Inflammatory macrophage (primary cell): ENCODE measurements at places on chromosomes 6 and 20.

GRCh38 chr6:33420491-33421343, 852 bp downstream of the SYNGAP1 start:
- DNase-seq, result no peak

- DNase-seq, result no peak
Measured at GRCh38 chr6:70299456-70299855, 3.4 kb downstream of the COL9A1 start.

DNA sequence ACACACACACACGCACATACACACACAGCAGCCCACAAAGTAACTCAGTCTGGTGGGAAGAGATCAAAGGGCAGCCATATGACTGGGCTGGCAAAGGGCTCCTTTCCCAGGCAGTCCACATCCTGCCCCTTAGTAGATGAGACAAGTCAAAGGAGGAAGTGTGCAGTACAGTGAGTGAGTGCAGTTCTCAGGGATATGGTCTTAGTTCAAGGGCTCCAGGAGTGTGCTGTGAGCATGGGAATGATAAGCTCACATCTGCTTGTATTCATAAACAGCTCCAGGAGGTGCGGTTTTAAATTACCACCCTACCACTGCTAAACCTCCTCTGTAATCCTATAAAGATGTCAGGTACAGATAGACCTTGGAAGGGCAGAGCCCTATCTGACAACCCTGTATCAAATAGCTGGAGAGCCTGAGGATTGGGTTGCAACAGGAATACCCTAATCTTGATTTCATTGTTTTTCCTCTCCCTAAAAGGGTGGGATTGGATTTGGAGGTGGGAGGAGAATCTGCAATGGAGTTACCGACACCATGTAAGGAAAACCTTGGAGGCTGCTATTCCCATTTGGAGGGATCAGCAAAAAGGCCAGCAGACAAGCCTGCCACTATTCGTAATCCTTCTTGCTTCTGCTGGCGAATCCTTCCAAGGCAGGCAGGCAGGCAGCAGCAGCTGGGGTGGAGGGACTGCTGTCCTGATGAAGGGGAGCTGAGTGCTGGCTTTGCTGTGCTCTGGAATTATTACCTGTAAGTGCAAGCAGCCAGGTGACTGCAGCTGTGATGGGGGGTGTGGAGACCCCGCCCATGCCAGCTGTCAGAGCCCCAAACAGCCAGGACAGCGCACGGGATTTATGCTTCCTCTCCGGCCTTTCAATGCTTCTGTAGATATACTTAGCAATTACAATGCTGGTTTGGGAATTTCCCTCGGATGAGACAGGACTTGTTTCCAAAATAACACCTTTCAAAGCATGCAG, 342.7 kb downstream of the PRL start:
- DNase-seq, result peak; percentile 29

DNA sequence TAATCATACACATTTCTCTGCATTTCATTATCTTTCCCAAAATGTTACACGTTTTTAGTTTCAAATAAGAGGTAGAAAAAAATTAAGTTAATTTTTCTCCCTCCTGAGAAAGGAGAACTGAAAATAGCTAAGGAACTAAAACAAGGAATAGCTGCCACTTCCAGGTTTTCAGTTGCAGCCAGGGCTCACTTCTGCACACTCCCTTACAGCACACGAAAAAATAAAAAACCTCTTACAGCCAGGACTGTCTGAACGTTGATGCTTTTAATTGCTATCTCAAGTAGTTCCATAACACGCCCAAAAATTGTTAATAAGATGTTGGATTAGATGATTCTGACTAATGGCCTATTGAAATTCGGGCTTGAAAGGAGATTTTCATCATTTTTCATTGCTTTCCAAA, 153.7 kb upstream of the THBS2 start:
- DNase-seq, result peak; percentile 12

- no peak for DNase-seq
Measured at GRCh38 chr20:52847029-52847660, 125.0 kb upstream of the TSHZ2 start.

DNA sequence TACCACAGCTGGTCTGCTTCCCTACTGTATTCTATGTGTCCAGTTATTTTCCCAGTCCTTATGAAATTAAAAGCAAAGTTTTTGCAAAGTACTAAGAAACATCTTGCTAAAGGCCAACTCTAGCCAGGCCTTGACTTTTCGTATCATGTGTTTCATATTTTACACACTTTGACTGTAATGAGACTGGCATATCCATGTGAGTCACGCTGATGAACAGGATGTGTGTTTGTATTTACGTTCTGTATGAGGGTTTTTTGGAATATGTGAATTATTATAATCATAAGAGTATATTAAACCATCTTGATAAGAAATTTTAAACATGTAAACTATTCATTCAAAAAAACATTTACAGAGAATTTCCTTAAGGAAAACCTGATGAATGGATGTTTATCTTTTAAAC, 59.7 kb downstream of the EYA4 start:
- DNase-seq, result no peak

DNA sequence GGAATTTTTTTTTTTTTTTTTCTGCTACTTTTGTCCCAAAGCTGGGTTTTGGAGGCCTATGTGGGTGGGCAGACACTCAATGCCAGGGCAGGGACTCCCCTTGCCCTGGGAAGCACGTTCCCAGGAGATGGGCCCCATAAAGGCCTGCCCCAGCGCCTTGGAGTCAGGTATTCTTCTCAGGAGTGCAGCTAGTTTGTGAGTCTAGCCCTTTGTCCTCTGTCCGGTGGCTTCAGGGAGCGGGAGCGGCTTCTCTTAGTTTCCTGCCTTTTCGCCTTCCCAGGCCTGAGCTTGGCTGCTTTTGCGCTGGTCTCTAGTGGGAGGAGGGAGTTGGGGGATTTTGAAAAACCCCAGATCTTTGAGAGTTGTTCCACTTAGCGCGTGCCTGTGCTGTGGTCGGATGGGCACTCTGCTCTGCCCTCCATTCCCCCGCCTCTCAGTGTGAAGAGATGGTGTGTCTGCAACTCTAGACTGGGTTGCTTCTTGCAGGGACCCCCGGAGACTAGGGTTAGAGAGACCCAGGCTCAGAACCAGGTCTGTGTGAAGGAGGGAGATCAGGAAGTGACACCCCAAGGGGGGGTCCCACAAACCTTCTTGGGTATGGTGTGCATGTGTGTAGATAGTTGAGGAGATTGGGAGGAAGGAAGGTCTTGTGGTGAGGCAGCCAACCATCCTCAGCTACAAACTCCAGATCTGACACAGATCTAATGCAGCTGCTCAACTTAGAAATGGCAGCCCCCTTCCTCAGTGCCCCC, 1.3 kb downstream of the PLCG1 start:
- no peak for DNase-seq

- DNase-seq, result no peak
Measured at GRCh38 chr6:13641315-13641714, 26.2 kb downstream of the NOL7 start.

GRCh38 chr6:122833021-122833491, 44.0 kb downstream of the SMPDL3A start:
- DNase-seq, result no peak

- DNase-seq, result no peak
Measured at GRCh38 chr6:137819740-137820139, 47.3 kb upstream of the TNFAIP3 start.

DNA sequence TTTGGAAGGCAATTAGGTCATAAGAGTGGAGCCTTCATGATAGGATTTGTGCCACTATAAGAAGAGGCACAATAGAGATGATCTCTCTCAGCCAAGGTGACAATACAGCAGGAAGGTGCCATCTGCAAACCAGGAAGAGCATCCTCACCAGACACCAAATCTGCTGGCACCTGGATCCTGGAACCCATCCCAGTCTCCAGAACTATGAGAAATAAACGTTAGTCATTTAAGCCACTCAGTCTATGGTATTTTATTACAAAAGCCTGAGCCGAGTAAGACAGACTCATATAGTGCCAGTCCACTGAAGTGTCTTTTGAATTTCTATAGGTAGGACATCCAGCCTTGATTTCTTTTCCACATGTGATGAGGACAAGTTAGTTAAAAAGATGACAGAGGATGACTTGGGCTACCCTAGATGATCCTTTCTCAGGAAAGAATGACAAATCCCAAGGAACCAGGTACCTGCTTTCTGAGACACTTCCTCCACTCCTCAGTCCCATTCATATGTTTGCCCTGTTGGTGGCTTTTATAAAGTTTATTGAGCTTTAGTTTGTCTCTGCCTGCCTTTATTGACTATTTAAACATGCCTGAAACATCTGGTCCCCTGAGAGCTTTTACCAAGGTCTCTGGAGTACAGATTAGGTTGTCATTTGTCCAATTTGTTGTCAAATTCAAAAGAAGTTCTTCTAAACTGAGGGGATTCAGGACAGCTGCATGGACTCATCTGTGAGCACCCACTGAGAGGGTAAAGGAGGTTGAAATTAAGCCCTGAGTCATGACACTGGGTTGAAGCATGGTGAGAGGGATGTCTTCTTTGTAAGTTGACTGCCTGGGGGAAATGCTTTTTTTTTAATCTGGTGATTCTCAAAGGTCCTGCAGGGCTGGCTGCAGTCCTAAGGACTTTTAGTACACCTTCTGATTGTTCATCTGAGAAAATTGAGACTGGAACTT, 165.0 kb upstream of the PLCB4 start:
- DNase-seq, result no peak

DNA sequence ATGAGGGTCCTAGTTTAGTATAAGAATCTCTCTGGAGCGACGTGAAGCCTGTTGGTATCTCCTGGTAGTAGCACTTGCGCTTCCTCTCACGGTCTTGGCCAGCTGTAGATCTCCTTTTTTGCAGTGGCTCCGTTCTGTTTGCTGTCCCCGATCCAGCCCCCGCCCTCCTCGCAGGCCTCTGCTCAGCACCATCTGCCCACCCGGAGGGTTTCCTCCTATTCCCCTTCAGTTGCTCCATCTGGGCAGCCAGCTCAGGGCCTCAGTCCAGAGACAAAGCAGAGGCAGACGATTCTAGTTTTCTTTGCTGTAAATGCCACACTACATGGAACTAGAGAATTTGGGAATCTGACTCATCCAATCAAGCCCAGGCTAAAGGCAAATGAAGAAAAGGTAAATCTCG, 126.6 kb downstream of the TIAM2 start:
- no peak for DNase-seq

DNA sequence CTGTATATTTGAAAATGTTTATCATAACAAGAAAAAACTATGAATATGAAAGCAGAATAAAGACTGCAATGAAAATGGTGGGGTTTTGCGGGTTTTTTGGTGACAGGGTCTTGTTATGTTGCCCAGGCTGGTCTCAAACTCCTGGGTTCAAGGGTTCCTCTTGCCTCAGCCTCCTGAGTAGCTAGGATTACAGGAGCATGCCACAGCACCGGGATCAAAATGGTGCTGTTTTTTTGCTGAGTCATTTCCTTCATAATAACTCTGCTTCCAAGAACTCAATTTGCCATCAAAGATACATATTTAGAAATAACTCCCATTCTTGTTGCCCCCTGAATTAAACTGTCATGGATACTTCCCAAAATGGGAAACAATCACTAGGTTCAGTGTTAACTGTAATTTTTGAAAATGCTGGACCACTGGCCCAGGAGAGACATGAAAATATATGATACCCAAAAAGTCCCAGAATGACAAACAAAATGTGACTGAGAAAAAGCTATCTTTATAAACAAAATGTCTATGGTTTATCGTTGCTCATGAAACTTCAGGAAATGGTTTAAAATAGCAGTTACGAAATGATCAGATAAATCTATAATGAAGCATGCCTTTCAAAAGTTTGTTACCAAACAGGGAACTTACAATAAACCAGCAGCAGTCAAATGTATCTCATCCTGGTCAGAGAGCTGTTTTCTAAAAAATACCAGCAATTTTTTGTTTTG, 32.2 kb downstream of the ILRUN start:
- DNase-seq, result peak; percentile 35

DNA sequence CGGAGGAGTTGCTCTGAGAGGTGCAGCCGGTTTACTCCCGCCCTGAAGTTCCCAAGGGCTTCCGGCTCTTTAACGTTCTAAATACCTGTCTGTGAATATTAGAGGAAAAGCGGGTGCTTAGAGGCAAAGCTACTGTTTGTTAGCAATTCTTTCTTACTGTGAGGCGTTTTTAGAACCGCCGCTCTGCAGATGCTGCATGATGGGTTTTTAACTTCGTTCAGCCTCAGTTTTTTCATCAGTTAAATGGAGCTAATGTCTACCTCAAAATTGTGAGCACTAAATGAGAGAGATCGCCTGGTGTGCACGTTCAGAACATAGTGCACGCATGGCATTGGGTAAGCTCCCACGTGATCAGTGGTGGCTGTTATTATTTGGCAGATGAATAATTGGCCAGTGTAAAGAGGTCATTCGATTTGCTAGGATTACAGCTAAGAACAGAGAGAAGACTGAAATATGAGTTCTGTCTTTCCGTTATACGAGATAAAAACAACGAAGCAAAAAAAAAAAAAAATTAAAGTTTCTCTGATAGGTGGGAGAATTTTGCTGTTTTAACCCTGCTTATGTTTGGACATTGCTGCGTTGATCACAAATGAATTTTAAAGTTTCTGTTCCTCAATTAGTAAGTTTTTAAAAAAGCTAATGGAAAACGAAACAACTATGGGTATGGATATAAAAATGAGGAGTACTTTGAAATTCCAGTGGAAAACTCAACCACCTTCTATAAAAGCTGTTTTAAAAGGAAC, 660 bp upstream of the TFB1M start:
- peak; percentile 83 for DNase-seq

DNA sequence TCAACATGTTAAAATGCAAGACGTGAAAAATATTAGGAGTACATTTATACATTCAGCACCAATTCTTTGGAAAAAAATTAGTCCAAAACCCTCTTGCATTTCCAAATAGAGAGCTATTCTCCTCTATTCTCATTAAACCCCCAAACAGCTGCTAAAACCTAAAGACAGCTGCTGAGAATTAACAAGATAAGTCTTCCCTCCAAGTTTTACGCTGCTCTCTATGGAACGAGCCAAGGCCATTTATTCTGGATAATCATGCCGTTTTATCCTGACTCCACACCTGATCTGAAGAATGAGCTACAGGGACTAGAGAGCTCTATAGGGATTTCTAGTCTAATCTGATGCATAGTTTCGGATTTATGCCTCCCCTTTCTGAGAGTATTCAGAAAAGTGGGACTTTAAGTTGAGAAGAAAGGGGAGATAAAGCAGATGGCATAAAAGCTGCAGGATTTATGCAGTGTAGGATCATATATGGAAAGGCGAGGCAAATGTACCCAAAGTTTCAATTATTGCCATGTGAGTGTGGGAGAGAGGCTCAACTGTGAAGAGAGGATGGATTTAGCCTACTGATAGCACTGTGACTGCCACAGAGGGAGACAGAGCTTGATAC, 64.7 kb upstream of the HS3ST5 start:
- DNase-seq, result no peak

DNA sequence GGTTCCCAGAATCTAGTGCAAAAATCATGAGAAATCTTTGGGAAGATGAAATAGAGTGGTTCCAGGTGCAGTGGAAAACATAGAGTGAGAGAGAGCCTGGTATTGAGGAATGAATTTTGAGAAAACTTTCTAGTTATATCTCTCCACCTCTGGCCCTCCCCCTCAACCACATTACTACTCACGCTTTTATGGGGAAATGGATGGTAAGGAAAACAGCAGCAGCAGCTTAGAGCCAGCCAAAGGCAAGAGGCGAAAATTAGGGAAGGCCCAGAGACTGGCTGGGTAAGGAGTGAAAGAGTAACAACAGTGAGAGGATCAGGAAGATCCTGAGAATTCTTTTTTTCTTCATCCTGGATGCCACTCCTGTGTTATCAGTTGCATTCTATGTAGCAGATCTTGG, 187.9 kb upstream of the ECI2 start:
- peak; percentile 42 for DNase-seq

GRCh38 chr6:28607990-28608389, 82.3 kb downstream of the GPX5 start:
- no peak for DNase-seq
